NCI-H187 (cell line): ENCODE measurements at places on chromosomes 6 and 20.

DNA sequence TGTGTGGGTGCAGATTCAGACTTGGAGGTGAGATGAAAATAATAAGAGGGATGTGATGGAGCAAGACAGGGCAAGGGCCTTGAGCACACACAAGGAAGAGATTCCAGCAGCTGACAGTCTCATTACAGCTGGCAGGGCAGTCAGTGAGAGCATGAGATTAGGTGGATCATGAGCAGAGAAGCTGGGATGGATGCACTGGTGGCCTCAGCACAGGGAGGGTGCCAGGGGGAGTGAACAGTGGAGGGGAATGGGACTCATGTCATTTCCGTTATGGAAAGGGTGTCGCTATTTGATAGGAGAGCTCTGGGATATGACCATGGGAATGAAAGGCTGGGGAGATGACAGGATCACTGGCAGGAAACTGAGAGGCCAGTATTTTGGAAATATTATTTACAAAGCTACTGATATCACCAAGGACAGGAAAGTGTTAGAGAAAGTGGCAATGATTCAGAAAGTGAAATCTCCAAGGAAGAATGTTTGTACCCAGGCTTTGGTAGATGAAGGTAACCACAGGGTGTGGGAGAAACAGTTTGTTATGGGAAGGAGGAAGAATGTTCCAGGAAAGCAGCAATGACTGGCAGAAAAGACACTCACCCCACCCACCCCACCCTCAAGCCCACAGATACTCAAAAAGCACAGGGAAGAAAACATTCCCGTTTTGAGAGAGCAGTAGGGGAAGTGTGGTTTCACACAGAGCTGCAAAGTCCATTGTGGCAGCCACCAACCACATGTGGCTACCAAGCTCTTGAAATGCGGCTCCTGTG, 214.7 kb upstream of the PROKR2 start:
- no peak for DNase-seq

DNA sequence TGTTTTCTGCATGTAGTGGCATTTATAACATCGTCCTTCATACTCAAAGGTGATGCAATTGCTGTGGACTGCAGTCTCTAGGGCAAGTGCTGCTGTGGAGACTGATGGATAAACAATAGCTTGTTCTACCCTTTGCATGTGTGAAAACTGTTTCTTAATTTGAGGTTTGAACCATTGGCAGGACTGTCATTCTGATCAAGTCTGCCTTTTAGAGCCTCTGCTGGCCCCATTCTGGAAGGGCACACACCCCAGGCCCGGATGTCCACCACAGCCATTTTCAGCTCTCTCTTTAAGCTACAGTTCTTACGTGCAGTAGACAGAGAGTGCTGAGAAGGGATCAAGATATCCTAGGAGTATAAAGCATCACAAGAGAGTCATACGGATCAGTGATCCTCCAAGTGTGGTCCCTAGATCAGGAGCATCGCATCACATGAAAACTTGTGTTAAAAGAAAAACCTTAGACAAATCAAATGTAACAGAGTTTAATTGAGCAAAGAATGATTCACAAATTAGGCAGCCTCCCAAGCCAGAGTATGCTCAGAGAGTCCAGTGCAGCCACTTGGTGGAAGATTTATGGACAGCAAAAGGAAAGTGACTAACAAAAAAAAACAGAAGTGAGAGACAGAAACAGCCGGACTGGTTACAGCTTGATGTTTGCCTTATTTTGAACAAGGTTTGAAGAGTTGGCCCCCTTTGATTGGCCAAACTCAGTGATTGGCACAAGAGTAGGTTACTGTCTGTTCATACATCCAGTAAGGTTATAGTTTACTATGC, 52.0 kb downstream of the FRK start:
- no peak for DNase-seq

- DNase-seq, result no peak
These were observed 23.9 kb downstream of the SERPINB6 start for GRCh38 chr6:2947445-2947844.

DNA sequence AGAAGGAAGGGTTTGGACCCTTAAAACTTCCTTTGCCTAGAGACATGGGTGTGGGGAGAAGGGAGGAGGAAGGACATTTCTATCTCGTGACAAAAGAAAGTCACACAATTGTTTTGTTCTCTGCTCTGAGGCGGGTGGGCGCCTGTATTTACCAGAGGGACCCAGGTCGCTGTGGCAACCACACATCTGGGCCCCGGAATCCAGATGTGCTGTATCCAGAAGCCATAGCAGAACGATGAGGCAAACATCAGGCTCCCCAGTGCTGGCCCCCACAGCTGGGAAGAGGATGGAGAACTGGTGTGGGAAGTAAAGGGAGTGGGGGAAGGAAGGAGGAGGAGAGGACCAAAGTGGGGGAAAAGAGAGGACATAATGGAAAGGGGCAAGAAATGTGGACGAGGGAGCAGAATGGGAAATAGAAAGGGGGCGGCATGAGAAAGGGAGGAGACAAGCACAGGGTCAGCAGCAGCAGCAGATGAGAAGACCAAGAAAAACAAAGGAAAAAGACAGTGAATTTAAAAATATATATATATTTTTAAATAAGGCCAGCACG, 3.4 kb upstream of the TNXB start:
- no peak for DNase-seq

- DNase-seq, result no peak
These were observed 39.0 kb upstream of the ANGPT4 start for GRCh38 chr20:955111-955510.

- no peak for DNase-seq
These were observed 131.7 kb downstream of the PLCB4 start for GRCh38 chr20:9200620-9201019.

DNA sequence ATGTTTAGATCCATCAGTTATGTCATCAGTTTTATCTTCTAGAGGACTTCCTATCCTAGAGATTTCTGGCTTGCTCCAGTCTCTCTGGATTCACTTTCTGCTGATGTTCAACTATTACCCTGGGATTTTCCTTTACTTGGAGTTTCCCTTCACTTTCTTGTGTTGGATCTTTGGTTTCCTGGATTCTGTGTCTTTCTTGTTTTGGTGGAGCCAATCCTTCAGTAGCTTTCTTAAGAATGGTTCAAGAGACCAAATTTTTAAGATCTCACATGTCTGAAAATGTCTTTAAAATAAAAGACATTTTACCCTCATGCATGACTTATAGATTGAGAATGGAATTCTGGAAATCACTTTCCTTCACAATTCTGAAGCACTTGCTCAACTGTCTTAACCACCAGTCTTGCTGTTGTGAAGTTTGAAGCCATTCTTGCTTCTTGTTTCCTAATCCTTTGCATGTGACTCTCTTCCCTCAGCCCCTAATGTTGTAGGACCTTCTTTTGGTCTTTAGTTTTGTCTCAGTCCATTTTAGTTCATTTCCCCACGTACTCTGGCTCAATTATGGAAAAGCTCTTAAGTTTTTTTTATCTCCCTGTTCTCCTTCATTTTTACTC, 87.9 kb downstream of the ARID1B start:
- no peak for DNase-seq

DNA sequence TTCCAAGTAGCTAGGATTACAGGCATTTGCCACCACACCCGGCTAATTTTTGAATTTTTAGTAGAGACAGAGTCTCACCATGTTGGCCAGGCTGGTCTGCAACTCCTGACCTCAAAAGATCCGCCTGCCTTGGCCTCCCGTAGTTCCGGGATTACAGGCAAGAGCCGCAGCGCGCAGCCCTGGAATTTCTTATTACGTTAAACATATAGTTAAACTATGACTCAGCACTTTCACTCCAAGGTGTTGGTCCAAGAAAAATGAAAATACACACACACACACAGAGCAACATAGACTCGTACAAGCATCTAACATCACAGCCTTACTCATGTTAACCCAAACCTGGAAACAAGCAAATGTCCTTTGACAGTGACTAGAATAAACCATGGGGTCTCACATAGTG, 663.9 kb downstream of the PRKN start:
- DNase-seq, result no peak

- no peak for DNase-seq
These were observed 2.5 kb upstream of the FOXQ1 start for GRCh38 chr6:1309366-1309765.

DNA sequence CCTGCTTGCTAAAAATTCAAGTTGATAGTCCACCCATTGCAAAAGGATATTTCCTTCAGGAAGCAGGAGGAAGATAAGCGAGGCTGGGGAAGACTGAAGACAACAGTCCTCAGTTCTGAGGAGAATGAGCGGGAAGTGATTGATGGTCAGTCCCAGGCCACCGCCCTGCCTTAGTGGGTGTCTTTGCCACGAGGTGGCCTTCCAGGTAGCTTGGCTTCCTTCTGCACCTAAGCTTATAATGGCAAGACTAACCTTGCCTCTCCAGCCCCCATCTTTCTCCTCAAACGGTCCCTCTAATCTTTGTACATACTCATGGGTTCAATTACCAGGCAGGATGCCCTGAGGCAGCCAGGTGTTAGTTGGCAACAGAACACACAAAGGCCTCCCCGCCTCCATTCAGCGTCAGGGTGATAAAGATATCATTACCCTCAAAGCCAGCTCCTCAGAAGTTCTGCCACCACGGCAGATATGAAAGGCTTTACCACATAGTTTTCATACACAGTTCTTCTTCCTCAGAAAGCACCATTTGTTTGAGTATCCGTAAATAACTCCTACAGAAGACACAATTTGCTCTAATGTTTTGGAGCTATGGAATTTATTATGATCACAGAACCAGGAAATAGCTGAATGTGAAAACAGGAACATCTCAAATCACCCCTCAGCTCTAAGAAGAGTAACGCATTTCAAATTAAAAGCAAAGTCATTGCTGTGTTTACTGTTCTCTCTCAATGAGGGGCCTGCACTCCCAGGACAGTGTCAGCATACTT, 249.4 kb downstream of the ATXN1 start:
- no peak for DNase-seq

DNA sequence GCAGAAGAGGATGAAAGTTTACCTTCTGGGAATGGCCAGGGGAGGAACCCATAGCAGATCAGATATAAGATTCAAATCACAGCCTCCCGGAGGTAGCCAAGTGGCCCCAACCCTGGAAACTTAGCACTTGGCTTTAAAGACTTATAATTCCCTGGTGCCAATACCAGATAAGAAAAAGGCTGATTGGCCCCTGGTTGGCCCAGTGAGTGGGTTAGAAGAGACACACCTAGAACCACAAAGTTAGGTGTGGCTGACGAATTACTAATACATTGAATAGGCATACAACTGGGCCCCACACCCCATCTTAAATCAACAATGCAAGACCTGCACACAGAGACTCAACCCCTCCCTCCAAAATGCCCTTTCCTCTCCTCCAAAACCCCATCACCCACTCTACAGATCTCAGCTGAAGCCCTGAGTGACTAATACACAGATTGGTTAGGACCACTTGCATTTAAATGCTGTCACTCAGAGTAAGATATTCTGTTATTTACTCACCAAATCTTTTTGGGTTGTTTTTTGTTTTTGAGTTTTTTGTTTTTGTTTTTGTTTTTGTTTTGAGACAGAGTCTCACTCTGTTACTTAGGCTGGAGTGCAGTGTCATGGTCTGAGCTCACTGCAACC, 315.4 kb upstream of the JARID2 start:
- no peak for DNase-seq

DNA sequence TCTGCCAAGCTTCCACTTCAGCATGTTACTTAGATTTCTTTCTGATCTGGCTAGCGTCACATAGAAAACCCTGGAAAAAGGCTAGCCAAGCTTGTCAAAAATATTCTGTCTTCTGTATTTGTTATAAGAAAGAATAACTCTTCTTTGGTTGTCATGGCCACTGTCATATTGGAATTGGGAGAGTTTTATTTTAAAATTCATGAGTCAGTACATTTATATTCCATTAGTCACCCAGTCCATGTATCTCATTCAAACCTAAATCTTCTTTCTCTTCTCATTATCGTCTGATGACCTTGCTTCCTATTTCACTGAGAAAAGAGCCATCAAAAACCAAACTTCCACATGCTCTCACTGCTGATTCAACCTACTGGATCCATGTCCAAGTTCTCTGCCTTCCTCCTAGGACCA, 65.7 kb downstream of the EPM2A start:
- DNase-seq, result no peak

DNA sequence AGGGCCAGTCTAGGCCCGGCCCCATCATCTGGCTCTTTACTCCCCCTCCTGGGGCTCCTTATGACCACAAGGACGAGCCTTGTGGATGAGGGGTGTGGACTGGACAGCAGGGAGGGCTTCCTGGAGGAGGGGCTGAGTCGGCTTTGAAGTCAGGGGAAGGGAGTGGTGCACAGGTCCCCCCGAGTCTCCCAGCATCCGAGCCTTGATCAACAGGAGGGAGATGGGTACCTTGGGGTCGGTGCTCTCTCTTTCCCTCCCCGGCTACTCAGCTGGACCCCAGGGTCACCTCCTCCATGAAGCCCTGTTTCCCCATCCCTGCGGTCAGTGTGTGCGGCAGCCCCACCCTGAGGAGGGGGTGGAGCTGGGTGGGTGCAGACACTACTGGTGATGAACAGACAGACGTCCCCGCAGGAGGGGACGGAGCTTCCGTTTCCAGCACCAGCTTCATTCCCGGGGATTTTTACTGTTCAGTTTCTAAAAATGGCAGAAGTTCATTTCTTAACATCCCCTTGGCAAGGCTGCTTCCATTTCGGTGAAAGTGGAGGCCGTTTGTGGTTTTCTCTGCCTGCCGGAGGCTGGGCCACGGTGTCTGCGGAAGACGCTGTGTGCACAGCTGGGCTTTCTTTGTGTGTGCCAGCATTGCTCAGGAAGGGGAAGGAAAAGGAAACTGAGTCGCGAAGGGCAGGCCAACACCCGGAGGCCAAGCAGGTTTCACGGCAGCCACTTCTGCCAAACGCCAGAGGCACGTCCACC, 19.6 kb downstream of the NTSR1 start:
- DNase-seq, result no peak

GRCh38 chr6:151499551-151499950, 5.7 kb downstream of the CCDC170 start:
- no peak for DNase-seq

DNA sequence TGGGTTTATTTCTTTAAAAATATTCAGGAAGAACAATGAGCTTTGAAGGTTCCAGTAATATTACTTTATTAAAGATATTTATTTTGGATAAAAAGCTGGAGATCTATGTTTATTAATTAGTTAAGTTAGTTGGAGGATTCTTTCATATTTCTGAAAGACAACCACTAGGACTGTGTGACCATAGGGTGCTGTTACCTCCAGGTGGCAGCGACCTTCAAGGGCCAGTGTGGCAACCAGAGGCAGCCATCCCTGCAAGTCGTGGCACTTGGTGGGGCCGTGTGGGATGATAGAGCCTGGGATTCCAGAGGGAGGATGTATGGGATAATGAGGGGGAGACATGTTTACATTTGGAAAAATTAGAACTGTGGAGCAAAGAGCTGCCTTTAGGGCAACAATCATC, 95.5 kb upstream of the SCP2D1 start:
- DNase-seq, result no peak

DNA sequence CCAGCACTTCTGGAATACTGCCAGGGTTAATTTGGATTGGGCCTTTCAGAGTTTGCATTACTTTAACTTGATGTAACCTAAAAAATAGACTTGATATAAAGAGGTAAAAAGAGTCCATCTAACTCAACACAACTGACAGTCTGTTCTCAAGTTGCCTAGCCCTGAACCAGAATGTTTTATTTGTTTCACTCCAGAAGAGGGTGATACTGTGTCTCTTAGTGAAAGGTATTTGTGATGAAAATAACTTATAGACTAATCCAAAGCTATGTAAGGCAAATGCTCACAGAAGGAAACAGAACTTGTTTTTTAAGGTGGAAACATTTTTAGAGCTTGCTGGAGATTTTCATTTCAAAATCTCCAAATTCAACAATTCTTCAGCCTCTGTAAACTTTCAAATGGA, 469.1 kb upstream of the RUNX2 start:
- DNase-seq, result no peak

- DNase-seq, result no peak
These were observed 73.0 kb upstream of the HMGN3 start for GRCh38 chr6:79307321-79308036.

- DNase-seq, result no peak
These were observed 26.3 kb downstream of the C6orf89 start for GRCh38 chr6:36912030-36912454.

- DNase-seq, result no peak
These were observed 4.8 kb downstream of the F13A1 start for GRCh38 chr6:6315660-6316059.
